Fibroblast of skin of back (primary cell): ENCODE measurements at places on chromosomes 2 and 18.

DNA sequence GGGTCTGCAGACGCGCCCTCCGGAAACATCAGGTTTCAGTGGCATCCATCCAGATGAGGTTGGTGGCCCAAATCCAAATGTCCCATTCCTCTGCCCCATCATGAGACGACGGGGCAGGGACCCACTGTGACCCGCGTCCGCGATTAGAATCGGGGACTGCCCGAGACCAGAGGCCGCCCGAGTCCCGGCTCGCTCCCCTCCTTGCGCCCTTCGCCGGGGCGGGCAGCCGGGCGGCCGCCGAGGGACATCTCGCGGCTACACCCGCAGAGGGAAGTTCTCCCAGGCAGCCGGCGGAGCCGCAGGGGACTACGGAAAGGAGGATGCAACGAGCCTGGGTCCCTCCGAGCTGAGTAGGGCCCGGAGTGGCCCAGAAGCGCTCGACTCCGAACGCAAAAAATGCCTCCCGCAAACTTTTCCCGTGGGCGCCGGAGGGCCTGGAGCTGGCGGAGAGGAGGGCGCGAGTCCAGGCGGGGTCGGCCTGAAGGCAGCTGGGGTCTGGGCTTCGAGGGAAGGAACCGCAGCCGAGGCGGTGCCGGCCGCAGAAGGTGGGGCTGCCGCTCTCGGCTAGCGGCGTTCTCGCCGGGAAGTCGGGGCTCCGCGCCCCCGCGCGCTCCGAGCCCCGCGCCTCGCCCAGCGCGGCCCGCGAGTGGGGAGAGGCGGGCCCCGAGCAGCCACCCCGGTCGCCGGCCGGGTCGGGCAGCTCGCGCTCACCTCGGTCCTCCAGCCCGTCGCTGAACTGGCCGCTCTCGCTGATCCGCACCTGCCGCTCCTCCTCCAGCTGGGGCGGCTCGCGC, 580 bp downstream of the TMEM163 start:
- no peak for DNase-seq

GRCh38 chr18:72675394-72675793, 131.3 kb upstream of the CBLN2 start:
- DNase-seq = no peak

DNA sequence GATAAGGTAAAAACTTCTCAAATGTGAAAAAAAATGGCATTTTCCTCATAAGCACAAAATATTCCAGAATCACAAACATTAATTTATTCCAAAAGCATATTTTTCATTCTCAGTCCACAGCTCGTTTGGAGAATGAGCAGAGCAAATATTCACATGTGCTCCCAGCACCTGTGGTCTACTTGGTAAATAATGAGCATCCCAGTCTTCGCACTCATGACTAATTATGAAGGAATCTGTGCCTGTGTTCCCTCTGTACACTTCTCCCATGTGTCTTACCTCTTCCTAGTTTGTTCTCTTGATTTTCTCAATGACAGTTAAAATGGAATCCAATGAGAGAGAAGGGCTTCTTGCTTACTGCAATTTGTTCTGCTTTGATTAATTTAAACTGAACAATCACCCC, 671.0 kb upstream of the SOX11 start:
- no peak for DNase-seq

- DNase-seq = no peak
These were observed 11.7 kb downstream of the SFT2D3 start for GRCh38 chr2:127712999-127713398.

- DNase-seq = no peak
These were observed 147.8 kb upstream of the FHL2 start for GRCh38 chr2:105546628-105546974.

GRCh38 chr2:7997279-7997678, 684.6 kb upstream of the ID2 start:
- DNase-seq = no peak

DNA sequence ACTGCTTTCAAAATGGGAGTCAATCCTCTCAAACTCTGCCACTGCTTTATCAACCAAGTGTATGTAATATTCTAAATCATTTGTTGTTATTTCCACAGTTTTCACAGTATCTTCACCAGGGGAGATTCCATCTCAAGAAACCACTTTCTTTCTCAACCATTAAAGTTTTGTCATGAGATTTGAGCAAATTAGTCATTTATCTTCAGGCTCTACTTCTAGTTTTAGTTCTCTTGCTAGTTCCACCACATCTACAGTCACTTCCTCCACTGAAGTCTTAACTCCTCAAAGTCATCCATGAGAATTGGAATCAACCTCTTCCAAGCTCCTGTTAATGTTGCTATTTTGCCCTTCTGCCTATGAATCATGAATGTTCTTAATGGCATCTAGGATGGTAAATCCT, 545.8 kb downstream of the ARHGAP15 start:
- DNase-seq = no peak
